ENCODE measurements at places on chromosomes 11 and 22. TPM values are rescaled to one million over a fixed set of nuclear protein-coding genes. Genes with fewer than 3 reads are reported as not detected.

The C11orf52 gene
- total RNA-seq: 0.66 TPM

The OR4A16 gene
- not detected for total RNA-seq

The NAV2 gene
- total RNA-seq: 34.8 TPM

The HBD gene
- 0.83 TPM for total RNA-seq

The OR8G5 gene
- not detected for total RNA-seq

The KCNQ1 gene
- under 0.01 TPM for total RNA-seq

The UPK3A gene
- not detected for total RNA-seq

The KRTAP5-8 gene
- not detected for total RNA-seq

The SLC36A4 gene
- 5.8 TPM for total RNA-seq

The SORL1 gene
- total RNA-seq: 1.5 TPM

The ETS1 gene
- 46.5 TPM for total RNA-seq

The MOGAT2 gene
- total RNA-seq: not detected

The OR5P2 gene
- not detected for total RNA-seq

The MCAM gene
- total RNA-seq: 2.3 TPM

The OR8D1 gene
- total RNA-seq: not detected

The PRODH gene
- 0.17 TPM for total RNA-seq

All from smooth muscle cell of trachea (primary cell).